ENCODE measurements at places on chromosomes 2 and 18.

GRCh38 chr2:56537756-56538155 lies 354.0 kb downstream of the CCDC85A start:
- DNase-seq, result no peak

DNA sequence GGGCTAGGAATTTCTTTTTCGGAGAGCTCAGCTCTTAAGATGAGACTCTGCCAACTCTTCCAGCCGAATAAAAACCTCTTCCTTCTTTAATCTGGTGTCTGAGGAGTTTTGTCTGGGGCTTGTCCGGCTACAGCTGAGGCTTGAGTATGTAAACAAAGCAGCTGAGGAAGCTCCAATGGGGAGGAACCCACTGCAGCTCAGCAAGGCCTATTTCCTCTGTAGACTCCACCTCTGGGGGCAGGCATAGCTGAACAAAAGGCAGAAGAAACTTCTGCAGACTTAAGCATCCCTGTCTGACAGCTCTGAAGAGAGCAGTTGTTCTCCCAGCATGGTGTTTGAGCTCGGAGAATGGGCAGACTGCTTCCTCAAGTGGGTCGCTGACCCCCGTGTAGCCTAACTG lies 838.7 kb downstream of the CCDC85A start:
- no peak for DNase-seq

GRCh38 chr2:239640676-239641578 lies 240.1 kb upstream of the HDAC4 start:
- DNase-seq, result no peak

DNA sequence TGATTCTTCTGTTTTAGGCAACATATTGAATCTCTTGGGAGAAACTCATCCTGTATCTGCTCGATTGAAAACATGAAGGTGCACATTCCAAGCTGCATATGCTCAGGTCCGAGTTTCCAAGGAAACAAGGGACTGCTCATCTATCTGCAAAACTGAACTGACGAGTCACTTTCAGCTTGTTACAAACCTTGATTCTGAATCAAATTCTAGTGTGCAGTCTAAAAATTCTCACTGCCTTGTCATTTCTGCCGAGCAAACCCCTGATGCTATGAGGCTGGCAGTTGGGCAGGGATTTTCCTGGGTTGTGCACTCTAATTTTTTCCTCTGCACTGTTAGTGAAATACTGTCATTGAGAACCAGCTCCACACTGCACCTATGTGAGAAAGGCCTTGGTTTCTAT lies 101.3 kb upstream of the ETAA1 start:
- DNase-seq, result no peak

DNA sequence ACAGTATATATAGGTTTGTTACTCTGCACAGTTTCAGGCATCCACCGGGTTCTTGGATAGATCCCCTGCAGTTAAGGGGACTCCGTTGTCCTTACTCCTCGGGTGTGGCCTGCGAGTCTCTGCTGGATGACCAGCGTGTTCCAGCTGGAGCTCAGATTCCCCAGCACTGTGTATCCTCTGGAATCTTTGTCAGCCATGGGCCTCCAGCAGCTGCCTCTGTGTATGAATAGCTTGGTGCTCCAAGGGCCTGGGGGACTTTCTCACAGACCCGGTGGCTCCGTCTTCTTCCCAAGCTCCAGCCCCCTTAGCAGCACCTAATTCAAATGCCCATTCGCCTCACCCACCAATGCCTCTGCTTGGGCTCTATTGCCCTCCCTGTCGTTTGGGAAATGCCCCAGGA lies 6.3 kb downstream of the ANO7 start:
- no peak for DNase-seq

- DNase-seq, result no peak
Observed at GRCh38 chr18:5429681-5430080, 114.1 kb downstream of the EPB41L3 start.

DNA sequence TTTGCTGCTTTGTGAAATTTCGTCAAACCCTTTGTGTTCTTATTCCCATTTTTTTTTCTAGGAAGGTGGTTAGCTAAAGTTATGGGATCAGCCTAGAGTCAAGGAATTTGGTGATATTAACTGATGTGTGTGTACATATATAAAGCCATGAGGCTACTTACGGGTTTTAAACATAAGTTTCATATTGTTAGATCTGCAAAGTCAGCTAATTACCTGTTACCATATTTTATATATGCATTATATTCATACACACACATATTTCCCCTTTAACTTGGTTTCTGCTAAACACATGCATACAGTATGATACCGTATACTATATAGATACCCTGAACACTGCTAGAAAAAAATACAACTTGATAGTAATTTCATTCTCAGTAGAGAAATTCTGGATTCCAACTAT lies 241.0 kb downstream of the NYAP2 start:
- no peak for DNase-seq

DNA sequence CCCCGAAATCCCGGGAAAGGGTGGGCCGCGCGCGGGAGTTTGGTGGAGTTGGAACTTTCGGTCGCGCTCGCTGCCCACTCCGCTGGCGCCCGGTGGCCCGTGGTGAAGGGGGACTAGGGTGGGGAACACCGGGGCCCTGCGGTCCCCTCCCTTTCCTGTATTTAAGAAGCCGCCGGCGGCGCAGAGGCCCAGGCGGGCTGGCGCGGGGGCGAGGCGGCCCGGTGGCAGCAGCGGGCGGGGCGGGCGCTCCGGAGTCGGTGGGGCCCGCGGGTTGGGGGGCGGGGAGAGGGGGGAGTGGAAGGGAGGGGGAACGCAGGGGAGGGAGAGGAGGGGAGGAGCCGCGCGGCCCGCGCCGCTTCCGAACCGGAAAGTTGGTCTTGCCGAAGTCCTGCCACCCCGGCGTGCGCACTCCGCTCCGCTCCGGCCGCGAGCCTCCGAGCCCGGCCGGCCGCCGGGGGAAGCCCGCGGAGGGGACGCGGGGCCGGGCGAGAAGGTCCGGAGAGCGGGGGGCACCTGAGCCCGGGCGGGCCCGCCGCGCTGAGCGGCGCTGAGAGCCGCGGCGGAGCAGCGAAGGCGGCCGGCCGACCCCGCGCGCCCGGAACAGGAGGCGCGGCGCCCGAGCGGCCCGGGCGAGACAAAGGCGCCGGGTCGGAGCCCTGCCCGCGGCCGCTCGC lies 425 bp upstream of the SALL3 start:
- DNase-seq, result no peak

DNA sequence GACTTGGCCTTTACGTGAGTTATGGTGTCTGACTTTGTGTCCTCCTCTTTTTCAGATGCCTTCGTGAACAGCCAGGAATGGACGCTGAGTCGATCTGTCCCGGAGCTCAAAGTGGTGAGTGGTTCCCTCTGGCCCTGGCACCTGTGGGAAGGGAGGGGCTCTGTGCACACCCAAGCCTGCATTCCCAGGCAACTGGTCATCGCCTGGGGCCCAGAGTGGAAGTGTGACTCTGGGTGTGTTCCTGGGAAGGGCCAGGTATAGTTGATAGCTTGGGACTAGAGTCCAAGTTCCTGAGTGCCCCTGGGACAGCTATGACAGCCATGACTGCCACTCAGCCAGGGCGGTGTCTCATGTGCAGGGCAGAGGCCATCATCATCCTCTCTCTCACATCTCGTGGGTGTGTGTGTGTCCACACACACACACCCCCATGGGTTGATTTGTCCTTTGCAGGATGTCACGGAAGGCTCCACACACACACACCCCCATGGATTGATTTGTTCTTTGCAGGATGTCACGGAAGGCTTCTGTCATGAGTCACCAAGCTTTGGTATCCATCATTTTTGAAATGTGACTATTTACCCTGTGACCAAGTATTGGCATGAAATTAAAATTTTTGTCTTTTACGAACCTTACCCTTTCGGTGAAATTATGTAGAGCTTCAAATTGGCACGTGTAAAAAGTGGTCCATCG lies 215.4 kb downstream of the AGAP1 start:
- no peak for DNase-seq

GRCh38 chr18:14927701-14928100 lies 179.7 kb downstream of the ANKRD30B start:
- no peak for DNase-seq

GRCh38 chr2:18940184-18940583 lies 350.8 kb upstream of the NT5C1B start:
- DNase-seq, result peak; percentile 19

GRCh38 chr18:57816208-57816954 lies 13.3 kb upstream of the ATP8B1 start:
- no peak for DNase-seq

- no peak for DNase-seq
Observed at GRCh38 chr18:55582325-55582724, 5.7 kb downstream of the TCF4 start.

- DNase-seq, result no peak
Observed at GRCh38 chr2:34892766-34893165, 1293.7 kb upstream of the FAM98A start.

DNA sequence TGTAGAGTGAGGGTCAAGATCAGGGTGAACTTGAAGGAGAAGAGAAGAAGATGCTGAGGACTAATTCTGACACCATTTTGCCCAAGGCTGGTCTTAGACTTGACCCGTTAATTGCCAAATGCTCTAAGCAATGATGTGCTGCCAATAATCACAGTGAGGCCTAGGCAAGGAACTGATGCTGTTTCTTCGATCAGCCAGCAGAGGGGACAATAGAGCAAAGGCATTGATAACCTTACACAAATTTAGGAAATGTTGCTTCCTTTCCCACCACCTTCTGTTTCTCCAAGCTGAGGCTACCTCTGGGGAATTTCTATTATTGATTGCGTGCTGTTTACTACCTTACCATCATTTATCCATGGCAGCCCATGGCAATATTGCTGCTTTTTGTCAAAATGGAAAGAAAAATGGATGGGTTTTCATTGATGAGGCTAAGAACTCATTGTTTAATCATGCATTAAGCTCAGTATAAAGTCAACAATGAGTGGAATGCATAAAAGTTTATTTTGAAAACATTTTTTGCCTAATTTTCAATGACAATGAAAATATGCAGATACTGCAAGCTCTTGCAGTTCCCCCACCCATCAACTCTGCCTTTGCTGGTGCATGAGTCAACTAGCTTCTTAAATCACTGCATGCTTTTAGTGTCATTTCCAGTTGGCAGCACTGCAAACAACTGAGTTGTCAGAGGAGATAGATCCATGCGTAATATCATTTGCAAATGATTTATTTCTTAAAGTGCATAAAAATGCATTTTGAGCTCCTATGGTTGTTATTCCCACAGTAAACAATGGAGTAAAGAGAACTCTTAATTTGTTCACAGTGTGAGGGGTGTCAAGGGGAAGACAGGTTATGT lies 116.4 kb upstream of the NYAP2 start:
- DNase-seq, result peak; percentile 25

GRCh38 chr2:131521961-131522781 lies 5.5 kb upstream of the CCDC74A start:
- no peak for DNase-seq

- no peak for DNase-seq
Observed at GRCh38 chr2:16223161-16223840, 283.0 kb downstream of the MYCN start.

- DNase-seq, result no peak
Observed at GRCh38 chr2:218816561-218817011, 15.0 kb downstream of the PRKAG3 start.

GRCh38 chr2:239601201-239601851 lies 200.5 kb upstream of the HDAC4 start:
- no peak for DNase-seq

GRCh38 chr2:161223139-161223732 lies 63.0 kb downstream of the TANK start:
- no peak for DNase-seq

- DNase-seq, result no peak
Observed at GRCh38 chr2:134144651-134145050, 109.2 kb upstream of the MGAT5 start.

GRCh38 chr2:88027697-88028389 lies 11.5 kb upstream of the RNU2-63P start:
- DNase-seq, result no peak

DNA sequence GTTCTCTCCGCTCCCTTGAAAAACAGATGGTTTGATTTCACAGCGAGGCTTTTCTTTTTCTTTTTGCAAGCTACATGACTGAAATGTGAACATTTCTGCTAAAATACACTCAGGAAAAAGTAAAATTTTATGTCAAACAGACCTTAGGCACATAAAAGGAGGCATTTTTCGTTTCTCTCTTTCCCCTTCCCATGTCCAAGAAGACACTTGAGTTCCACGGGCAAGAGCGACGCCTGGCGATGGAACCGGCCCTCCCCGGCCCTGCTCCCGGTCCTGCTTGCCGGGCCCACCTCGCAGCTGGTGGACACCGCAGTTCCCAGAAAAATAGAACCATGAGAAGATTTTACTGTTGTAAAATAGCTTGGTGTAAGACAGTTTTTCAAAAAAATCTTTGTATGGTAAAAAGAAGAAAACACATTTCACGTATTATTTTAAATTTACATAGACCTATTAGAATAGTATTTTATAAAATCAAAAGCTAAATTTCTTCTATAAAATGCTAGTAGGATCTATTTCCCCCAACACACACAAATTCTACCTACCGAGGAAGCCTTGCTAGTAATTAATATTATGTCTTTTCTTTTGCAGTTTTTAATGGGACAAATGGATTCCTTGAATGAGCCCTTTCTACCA lies 2.3 kb upstream of the ALKAL2 start:
- peak; percentile 51 for DNase-seq

- no peak for DNase-seq
Observed at GRCh38 chr2:26054598-26055348, 20.9 kb downstream of the RAB10 start.

GRCh38 chr2:29281086-29281915 lies 166.1 kb downstream of the CLIP4 start:
- no peak for DNase-seq

GRCh38 chr18:11047156-11047555 lies 102.2 kb downstream of the PIEZO2 start:
- DNase-seq, result no peak

GRCh38 chr2:214630402-214631045 lies 179.0 kb downstream of the BARD1 start:
- no peak for DNase-seq

DNA sequence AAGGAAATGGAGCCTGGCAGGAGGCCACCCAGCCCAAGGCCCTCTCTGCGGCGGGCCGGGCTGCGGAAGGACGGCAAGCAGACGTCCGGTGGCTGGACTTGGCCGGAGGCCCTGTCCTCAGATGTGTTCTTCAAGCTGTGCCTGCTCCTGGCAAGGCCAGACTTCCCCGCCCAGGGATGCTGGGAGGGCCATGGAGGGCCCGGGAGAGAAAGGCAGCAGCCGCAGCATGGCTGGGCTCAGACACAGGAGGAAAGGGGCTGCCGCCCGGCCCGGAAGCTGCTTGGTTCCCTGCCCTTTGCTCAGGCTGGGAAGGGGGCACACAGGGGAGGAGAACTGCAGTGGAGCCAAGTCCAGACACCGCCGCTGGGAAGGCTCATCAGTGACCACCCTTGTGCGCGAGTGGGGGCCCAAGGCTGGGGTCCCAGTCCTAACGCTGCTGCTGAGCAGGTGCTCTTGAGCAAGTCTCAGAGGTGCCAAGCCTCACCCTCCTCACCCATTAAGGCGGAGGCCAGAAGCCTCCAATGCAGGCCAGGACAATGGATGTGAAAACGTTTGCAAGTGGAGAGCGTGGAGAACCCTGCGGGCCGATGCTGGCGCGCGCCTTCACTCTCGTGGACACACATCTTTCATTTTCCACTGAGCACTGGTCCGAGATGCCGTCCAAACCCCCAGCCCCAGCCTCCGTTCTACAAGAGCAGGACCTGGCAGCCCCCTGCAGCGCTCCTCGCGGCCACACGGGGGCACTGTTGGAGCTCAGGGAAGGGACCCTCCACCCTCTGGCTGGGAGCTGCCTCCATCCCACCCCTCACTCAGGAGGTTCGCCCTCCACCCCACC lies 7.9 kb downstream of the CROCC2 start:
- peak; percentile 89 for DNase-seq

- DNase-seq, result no peak
Observed at GRCh38 chr18:58756148-58756547, 84.9 kb downstream of the MALT1 start.

GRCh38 chr2:24543252-24543651 lies 52.2 kb downstream of the NCOA1 start:
- no peak for DNase-seq
